HTR-8/SVneo (cell line): ENCODE measurements at places on chromosomes 7 and 10.

DNA sequence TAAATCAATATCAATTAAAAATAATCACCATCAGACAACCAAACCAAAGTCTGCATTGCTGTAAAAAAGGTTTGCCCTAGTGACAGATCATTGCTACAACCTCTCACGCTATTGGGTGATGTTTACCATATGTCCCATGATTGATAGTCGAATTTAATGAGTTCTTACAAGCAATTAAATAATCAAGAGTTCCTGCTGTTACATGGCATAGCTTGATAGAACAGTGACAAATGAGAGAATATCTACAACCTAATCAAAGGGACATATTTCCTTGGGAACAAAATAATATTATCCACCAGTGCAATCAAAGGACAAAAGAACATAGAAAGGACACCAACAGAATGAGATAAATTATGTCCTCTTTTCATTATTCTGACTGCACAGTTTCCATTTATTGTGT is 387.4 kb downstream of the ETV1 start:
- no peak for DNase-seq

DNA sequence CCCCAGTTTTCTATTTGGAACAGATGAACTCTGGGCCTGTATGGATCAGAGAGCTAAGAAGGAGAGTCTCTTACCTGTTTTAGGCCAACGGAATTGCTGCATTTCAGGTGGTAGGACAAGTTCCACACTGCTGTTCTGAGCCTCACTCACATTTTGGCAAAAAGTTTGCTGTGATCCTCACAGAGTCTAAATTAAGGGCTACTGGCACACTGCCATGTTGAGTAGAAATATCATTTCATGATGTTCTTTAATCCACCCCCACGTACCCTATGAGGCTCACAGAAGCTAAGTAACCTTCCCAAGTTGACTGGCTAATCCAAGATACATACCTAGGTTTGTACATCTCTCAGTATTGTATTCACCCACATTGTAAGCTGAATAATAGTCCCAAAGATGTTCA is 447.2 kb downstream of the INHBA start:
- no peak for DNase-seq

GRCh38 chr7:157576415-157576814 is 239.6 kb downstream of the DNAJB6 start:
- no peak for DNase-seq

GRCh38 chr7:92621561-92622023 is 31.4 kb upstream of the FAM133B start:
- no peak for DNase-seq

DNA sequence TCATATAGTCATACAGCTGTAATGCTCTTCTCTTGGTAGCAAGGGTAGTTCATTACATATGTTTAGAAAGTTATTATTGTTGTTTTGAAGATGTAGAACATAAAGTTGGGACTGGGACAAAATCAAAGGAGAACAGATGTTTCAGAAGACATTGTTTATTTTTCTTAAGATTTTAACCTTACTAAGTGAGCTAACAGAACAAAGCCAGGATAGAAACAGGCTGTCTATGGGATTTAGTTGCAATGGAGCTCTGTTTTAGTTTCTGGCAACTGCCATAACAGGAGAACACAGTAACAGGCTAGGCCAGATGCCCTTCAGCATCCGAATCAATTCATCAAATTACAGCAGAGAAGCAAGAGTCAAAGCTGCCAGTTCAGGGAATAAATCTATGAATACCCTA is 382.4 kb downstream of the ARL4A start:
- no peak for DNase-seq

GRCh38 chr7:3107228-3107763 is 63.6 kb upstream of the CARD11 start:
- no peak for DNase-seq

DNA sequence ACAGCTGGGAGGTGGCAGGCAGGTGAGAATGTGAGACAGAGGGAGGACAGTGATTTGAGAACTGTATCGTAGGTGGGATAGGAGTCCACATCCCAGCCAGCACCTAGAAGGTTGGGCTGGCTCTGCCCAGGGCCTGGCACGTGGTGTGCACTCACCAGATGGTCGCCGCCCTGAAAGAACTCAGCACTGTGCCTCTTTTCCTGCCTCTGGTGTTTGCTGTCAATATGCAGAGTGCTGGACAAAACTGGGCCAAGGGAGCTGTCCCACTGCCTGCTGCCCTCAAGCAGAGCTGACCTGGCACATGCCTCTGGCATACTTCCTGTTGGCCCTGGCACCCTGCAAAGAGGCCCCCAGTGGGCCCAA is 36.8 kb downstream of the CHST3 start:
- no peak for DNase-seq

- no peak for DNase-seq
Measured at GRCh38 chr7:129101746-129102145, 42.8 kb upstream of the TSPAN33 start.

GRCh38 chr7:134458341-134458805 is 527 bp downstream of the AKR1B1 start:
- peak; percentile 46 for DNase-seq

GRCh38 chr10:128517167-128517566 is 390.9 kb upstream of the MKI67 start:
- no peak for DNase-seq

DNA sequence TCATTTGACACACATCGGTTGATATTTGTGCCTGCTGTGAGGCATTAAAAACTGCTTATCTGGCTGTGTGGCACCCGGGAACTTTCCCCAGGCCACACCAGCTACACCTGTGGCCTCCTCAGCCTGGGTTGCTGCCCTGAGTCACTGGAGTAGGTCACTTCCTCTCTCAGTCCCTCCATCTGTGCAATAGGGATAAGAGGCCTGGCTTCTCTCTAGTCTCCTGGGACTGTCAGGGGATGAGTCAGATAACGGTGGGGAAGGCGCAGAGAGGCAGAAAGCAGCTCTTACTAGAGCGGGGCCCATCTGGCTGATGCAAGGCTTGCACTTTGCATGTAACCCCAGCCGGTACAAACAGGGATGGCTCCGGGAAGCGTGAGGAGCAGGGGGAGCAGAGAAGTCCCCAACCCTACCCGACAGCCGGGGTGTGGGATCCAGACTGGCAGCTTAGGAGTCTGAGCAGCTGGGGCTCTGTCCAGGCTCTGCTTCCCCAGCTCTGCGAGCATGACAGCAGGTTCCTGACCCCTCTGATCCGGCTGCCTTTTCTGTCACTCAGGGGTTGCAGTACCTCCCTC is 34.0 kb downstream of the DNAJB12 start:
- peak; percentile 84 for DNase-seq

- DNase-seq, result no peak
Measured at GRCh38 chr7:82760831-82761230, 317.3 kb upstream of the CACNA2D1 start.

DNA sequence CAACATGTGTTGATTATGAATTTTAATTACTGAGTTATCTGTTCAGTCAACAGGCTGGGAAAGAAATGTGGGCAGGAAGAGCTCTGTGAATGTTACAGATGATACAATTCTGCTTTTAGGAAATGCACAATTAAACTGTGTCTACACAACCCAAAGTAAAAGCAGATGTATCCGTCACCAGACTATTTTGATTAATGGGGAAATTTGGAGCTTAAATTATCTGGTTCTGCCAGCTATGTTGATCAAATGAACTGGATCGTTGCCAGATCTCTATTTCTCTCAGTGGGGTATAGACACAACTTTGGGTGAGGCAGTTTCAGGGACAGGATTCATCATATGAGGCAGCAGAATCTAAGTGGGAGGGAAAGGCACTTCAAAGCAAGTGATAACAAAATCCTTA is 136.5 kb downstream of the NEUROD6 start:
- DNase-seq, result no peak

DNA sequence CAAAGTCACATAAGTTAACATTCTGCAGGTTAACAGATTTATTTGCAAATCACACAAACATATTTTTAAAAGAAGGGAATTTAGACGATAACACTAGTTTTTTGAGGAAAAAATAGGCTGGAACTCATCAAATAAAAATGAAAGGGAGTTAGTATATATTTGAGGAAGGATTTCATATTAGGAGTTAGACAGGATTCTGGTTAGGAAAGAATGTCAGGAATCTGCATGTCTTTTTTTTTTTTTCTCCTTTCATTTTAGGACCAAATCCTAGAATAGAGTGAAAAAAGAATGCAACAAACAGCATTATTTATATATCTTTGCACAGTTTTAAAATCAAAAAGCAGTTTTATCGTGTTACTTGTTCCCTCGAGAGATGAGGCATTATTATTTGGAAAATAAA is 8.9 kb upstream of the TRDMT1 start:
- DNase-seq, result no peak

DNA sequence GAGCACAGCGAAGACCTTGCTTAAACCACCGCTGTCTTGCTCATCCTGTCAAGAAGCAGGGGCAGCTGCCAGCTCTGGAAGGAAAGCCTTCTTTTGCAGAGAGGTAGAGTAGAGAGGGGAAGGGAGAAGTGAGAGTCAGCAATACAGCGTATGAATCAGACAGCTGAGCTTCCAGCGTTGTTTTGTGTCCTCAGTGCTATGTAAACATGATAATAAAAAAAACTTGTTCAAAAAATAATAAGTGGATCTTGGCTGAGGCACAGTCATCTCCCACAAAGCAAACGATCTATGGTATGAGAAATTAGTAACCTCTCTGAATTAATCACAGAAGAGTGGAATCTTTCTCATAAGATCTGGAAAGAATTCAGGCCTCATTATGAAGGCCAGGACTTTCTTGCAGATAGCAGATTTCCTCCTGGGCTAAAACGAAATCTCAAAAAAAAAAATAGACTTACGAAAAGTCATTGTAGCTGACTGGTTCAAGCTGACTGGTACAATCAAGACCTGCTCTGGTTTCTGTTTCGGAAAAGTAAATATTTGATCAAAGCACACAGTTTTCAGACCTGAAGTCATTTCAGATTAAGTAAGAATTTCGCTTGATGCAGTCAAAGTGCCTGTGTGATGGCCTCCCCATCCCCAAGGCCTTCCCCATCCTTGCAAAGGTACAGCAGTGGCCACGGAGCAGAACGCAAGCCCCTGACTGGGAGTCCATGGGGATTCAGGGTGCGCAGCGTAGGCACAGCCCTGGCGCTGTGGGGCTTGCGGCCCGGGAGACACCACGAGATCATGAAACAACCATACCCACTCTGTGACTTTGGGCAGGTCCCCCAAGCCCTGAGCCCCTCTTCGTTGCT is 29.4 kb downstream of the CHST15 start:
- DNase-seq, result no peak

GRCh38 chr7:38280000-38280399 is 6.6 kb upstream of the TARP start:
- DNase-seq, result no peak

GRCh38 chr10:11517150-11517549 is 94.3 kb downstream of the USP6NL start:
- DNase-seq, result no peak

GRCh38 chr10:74949034-74949832 is 122.8 kb downstream of the KAT6B start:
- no peak for DNase-seq

GRCh38 chr10:8349610-8350249 is 295.2 kb downstream of the GATA3 start:
- no peak for DNase-seq

DNA sequence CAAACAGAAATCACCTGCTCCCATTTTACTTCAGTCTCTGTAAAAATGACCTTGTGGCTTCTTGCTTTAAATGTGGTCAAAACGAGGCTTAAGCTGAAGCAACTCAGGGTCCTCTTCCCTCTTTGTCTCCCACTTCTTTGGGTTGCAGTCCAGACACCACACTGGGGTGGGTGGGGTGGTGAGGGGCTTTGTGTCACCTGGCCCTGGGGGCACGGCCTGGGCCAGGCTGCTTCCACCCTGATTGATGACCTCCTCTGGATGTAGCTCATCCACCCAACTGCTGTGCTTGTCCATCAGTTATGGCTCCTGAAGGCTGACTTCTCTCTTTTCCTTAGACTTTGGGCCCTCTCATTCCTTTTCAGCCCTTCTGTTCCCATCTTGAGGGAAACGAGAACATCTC is 26.8 kb upstream of the NPS start:
- DNase-seq, result no peak

- no peak for DNase-seq
Measured at GRCh38 chr10:77090381-77091356, 546.9 kb downstream of the KCNMA1 start.

DNA sequence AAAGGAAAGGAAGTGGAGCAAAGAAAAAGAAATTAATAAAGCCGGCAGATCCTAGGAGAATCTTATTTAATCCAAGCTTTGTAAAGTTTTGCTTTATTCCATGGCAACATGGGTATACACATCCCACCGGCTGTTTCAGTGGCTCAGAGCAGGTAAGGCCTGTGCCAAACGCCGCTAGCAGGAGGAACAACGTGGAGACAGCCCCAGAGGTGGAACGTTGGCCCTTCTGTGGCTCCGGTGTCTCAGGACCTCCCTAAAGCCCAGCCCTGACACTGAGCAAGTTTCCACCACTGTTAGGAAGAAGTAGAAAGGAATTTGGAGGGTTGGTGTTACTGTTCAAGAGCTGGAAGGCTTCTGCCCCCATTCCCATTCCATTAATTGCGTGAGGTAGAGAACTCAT is 52.0 kb downstream of the EGFR start:
- DNase-seq, result no peak

DNA sequence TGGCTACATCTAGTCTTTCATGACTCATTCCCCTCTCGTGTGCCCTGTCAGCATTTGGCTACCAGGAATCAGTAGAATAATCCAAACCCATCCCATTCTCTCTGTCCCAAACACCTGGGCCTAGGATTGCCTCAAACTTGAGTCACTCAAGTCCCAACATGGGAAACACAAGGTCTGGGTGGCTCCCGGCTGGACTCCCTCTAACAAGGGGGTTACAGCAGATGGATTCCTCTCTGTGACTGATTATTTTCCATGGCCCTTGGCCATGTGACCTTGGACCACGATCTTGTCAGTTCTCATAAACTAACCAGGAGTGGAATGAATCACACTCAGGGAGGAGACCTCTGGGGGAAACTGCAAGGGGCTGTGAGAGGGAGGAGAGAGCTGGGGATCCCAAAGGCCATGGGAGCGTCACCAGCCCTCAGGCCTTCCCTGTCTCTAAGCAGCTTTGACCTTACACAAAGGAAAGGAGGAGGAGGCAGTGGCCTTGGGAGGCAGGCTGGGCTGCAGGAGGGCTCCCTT is 533.1 kb downstream of the KCNMA1 start:
- peak; percentile 41 for DNase-seq

- no peak for DNase-seq
Measured at GRCh38 chr7:39910108-39910869, 39.8 kb upstream of the CDK13 start.

- no peak for DNase-seq
Measured at GRCh38 chr10:48931188-48931587, 8.5 kb downstream of the LRRC18 start.
